ENCODE measurements at places on chromosomes 1 and 21.

GRCh38 chr1:64965366-64966157 is 787 bp downstream of the JAK1 start:
- peak; percentile 85 for DNase-seq

- no peak for DNase-seq
Measured at GRCh38 chr1:94951509-94952208, 24.7 kb upstream of the CNN3 start.

DNA sequence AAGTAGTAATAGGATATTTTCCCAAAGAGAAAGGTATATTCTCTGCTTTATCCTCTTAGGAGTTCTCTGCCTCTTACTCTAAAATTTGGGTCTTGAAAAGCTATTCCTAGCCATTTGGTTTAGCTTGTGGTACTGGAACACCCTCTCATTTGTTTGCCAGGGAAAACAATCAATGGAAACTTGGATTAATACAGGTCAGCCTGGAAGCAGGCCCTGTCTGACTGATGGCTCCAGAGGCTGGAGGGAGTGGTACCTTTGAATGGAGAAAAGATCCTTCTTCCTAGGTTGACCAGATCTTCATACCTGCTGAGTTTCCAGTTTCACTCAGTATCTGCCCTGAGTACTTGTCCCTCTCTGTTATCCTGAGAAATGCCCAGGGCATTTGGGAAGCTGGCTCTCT is 31.7 kb upstream of the IKBKE start:
- no peak for DNase-seq

DNA sequence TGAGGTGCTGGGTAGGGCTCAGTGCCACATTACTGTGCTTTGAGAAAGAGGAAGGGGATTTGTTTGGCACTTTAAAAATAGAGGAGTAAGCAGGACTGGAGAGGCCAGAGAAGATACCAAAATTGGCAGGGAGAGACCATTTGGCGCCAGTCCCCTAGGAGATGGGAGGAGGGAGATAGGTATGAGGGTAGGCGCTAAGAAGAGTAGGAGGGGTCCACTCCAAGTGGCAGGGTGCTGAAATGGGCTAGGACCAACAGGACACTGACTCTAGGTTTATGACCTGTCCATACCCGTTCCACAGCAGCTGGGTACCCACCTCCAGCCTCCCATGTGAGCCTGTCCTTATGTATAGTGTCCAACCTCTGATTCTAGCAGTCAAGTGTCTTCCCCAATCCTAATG is 1.0 kb upstream of the CRTC2 start:
- no peak for DNase-seq

- no peak for DNase-seq
Measured at GRCh38 chr1:47805921-47806361, 191.2 kb downstream of the TRABD2B start.

DNA sequence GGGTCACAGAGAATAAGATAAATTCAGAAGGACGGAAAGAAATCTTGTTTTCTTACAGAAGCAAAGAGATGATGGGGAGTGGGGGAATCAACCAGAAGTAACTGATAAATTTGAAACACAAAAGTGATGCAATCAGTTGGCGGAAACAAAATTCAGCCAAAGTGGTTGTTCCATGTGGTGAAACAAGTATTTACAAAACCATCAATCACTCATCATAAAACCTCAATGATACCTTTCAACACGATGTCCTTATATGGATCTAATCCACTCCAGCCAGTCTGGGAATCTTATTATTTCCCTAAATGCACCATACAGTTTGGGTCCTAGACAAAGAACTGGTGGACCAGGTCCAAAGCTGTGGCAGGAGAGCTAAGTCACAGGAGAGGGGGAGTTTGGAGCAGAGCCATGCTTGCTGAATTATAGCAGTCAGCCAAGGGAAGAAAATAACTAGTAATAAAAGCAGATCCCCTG is 303.8 kb upstream of the LRRC7 start:
- DNase-seq = no peak

DNA sequence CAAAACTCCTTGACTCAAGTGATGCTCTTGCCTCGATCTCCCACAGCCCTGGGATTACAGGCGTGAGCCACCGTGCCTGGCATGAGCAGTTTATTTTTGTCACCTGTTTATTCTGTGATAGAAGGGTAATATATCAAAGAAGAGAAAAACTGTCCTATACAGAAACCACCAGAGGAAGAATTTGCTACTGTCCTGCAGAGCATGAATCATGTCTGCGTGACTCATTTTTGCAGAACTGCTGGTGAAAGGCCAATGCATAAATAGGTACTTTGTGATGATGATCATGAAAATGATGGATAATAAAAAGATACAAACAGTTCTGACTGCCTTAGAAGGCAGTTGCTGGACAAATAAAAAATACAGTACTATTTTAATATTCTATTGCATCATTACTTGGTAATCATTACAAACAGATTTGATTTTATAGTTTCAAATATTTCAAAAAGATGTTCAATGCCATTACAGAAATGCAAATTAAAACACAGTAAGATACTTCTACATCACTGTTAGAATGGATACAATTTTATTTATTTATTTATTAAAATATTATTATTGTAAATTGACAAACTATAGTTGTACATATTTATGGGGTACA is 26.5 kb downstream of the RIPPLY3 start:
- DNase-seq = no peak

DNA sequence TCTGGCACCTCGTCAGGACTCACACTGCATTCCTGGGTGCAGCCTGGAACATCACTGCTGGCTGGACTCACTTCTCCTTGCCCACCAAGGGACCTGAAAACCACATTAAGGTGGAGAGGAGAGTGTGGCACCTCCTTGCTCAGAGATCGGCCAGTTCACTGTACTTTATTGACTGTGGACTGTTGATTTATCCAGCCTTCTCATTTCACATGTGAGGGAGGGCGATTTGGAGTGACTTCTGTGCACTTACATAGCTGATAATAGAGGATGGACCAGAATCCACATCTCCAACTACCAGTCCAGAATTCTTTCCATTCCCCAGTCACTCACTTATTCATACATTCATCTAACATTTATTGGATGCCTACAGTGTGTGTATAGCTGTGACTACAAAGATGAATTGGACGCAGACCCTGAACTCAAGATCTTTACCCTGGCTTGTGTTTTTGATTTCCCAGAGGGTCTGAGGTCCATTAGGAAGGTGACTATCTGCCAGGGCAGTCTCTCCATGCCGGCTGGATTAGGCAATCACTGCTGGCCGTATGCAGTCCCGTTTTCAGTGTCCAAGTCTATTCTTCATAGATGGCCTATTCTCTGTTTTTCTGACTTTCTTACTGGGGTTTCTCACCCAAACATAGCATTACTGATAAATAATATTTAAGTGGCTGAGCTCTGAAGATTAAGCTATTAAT is 233.5 kb upstream of the SGIP1 start:
- DNase-seq = no peak

DNA sequence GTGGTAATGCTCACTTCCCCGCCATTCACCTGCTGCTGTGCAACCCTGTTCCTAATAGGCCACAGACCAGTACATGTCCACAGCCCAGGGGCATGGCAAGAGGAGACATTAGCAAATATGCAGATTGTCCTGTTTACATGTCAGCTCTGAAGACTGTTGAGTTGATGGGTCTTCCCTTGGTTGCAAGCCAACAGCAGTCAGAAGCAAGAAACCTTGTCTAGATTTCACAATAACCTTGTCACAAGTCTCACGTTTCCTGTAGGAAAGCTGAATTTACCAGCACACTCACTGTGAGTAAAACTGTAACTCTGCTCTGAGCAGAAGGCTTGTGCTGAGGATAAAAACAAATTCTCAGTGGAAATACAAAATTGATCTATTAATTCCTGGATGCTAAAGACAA is 195.1 kb downstream of the HLX start:
- no peak for DNase-seq

GRCh38 chr1:159142391-159142663 is 29.1 kb upstream of the CADM3 start:
- DNase-seq = no peak

GRCh38 chr1:15029036-15029435 is 124.5 kb upstream of the TMEM51 start:
- no peak for DNase-seq
